ENCODE measurements at places on chromosomes 3 and 15.

DNA sequence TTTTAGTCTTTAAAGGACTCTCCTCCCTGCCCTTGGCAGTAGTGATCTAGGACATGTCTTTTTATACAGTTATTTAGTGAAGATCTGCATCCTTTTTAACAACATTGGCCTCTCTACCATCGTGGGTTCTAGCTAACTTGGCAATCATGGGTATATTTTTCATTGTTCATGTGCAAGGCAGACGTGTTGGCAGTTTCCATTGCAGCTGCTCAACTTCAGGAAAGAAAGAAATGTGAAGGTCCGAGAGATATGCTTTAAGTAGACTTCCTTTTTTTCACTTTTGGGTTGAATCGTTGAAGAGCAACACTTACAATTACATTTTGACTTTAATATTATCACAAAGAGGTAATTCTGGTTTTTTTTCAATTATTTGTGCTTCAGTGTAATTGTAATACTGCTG lies 172.6 kb downstream of the SATB1 start:
- no peak for DNase-seq

GRCh38 chr15:93366387-93367100 lies 277.5 kb upstream of the RGMA start:
- no peak for DNase-seq

GRCh38 chr3:155682426-155683343 lies 62.2 kb downstream of the PLCH1 start:
- DNase-seq = no peak

DNA sequence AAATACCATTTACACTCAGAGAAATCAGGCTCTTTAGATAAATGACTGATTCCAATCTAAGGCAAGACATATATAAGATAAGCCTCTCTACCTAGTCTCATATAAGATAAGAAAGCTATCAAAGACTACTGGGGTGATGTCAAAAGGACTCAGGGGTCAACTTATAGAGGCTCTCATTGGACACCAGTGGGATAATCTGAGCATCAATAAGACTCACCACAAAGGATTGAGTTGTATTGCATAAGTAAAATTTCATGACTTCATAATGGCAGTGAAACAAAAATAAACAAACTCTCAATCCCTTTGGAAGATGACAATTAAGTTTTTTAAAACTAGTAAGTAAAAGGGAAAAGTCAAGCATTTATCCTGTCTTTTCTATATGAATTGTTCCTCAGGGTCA lies 317.8 kb downstream of the SHQ1 start:
- no peak for DNase-seq

- DNase-seq = no peak
These were observed 535.6 kb upstream of the ALCAM start for GRCh38 chr3:104831071-104831470.

DNA sequence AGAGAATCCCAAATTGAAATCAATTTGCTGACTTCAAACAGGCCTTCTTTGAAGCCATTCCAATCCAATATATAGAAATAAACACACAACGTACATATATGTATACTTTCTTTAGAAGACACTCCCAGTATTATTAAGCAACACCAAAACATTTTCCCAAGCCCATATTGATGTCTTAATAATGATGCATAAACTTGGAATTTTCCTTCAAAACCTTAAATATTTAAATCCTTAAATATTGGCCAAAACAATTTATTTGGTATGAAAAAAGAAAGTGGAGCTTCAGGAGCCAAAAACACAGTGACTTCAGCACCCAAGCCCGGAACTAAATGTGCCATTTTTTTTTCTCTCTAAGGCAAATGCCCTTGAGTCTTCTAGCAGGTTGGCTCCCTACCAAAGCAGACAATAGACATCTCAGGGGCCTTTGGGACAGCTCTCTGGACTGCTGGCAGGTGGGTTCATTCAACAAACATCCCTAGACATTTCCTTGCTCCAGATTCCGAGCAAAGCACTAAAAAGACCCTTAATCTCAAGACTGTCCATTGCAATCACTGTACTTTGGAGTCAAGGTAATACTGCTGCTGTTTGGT lies 384.7 kb downstream of the NTRK3 start:
- DNase-seq = no peak

DNA sequence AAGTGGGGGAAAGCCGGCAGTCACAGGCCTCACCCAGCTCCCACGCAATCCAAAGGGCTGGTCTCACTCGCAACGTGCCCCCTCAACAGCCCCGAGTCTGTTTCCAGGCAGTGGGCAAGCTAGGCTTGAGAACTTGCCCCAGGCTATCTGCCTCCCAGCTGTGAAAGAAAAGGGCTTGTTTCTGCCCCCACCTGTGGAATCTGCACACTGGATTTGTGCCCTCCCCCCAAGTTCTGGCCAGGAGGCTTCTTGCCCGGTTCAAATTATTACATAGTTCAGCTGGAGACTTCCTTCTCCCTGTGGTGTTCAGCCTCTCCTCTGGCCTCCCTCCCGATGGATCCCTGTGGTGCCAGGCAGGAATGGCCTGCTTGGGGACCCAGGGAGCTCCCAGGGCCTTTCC lies 283.9 kb upstream of the LYSMD4 start:
- DNase-seq = no peak

DNA sequence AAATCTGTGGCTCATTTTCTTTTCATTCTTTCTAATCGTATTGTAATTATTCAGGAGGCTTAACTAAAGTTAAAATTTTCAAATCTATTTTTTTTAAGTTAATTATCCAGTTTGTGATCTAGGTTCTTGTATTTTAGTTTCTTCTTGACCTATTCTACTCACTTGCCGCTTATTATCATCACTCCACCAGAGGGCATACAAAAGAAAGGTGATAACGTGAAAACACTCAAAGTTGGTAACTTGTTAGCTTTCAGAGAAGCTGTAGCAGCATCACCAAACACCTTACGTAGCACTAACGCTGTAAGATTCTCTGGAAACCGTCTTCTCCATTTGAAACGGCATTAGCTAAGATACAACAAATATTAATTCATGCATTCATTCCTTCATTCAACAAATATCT lies 4.8 kb downstream of the GNB4 start:
- DNase-seq = no peak

- no peak for DNase-seq
These were observed 157.2 kb upstream of the MYRIP start for GRCh38 chr3:39651993-39652739.

DNA sequence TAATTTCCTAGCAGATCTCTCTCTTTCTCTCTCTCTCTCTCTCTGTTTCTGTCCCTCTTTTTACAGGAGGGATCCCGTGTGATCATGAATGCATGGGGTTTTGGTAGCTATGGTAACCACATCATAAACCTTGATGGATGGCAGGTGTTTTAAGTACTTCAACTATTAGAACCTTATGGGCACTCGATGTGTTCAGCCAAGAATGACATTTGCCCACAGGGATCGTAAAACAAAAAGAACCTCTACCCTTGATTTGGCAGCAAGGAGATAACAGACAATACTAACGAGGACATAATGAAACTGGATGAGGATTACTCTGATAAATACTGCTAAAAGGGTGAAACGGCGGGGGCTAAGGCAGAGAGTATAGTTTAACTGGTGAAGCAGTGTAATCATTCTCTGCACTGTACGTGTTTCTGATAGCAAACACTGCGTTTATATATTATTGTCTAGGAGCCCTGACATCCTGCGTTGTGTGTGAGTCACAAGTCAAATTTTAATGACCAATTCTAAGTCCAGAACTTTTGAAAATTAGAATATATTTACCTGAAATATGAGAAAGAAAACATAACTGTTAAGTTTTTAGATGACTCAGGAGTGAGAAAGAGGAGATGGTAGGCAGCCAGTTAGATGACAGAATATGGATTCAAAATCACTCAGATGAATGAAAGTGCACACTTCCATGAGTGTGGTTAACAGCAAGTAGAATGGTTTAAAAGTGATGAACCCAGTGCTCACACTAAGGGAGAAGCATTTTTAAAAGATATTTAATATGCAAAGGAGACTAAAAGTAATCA lies 80.3 kb downstream of the OTOL1 start:
- no peak for DNase-seq

DNA sequence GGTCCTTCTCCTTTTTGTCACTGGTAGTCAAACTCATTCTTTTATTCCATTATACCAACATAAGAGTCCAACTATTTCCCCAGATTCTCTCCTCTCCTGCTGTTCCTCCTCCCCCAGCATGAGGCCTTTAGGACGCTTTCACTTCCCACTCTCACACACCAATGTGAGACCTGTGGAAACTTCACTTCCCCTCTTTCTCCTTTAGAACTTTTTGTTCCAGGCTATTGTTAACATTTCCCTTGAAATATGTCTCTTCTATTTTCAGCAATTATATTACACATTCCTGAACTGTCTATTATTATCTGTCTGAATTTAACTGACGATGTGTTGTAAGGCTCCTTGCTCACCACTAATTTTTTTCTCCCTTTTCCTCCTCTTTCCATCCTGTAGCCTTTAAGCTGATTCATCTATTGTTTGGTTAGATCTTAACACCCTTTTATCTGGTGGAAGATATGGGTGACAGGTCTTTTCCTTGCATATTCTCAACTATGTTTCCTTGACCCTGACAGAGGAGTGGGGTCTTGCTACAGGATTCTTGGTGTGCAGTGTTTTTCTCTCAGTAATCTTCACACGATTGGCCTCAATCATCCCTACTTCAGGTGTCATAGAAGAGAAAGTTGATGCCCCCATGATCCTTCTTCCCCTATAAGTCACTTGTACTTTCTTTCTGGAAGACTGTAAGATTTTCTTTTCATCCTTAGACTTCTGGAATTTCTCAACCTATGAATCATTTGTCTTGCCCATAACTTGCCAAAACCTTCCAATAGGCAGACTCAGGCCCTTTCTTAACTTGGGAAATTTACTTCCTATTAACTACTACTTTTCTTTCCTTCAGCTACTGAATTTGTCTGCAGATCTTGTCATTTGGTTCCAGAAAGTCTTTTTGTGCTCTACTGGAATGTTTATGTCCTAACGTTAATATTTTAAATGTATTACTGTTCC lies 5.9 kb downstream of the CYP19A1 start:
- DNase-seq = no peak

GRCh38 chr15:89321521-89322410 lies 12.9 kb downstream of the POLG start:
- no peak for DNase-seq

DNA sequence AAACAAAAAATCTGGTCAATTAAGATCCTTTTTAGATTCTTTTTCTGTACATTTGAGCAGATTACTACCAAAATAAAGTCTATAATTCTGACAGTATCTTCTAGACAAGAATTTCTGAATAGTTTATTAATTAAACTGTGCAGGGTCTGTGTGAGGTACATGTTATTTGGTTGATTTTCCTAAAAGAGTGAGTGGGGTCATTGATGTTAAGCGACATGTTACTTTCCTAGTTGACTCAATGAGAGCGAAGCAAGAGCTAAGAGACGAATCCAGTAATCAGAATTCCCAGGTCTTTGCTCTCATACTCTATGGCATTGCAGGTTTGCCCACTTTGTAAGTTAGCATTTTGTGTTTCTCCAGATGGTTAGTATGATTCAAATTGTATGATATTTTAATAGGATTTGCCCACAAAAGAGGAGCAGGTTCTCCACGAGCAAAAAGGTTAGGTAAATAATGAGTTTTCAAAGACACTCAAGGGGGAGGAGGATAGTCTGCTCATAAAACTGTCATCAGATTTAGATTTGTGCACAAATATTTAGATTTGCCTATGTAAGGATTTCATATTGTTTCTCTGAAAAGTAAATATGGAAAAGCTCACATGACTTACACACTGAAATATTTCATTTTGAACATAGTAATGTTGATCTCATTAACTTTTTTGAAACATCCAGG lies 217.2 kb upstream of the CGNL1 start:
- DNase-seq = no peak

GRCh38 chr15:82699726-82700125 lies 9.9 kb downstream of the AP3B2 start:
- no peak for DNase-seq

DNA sequence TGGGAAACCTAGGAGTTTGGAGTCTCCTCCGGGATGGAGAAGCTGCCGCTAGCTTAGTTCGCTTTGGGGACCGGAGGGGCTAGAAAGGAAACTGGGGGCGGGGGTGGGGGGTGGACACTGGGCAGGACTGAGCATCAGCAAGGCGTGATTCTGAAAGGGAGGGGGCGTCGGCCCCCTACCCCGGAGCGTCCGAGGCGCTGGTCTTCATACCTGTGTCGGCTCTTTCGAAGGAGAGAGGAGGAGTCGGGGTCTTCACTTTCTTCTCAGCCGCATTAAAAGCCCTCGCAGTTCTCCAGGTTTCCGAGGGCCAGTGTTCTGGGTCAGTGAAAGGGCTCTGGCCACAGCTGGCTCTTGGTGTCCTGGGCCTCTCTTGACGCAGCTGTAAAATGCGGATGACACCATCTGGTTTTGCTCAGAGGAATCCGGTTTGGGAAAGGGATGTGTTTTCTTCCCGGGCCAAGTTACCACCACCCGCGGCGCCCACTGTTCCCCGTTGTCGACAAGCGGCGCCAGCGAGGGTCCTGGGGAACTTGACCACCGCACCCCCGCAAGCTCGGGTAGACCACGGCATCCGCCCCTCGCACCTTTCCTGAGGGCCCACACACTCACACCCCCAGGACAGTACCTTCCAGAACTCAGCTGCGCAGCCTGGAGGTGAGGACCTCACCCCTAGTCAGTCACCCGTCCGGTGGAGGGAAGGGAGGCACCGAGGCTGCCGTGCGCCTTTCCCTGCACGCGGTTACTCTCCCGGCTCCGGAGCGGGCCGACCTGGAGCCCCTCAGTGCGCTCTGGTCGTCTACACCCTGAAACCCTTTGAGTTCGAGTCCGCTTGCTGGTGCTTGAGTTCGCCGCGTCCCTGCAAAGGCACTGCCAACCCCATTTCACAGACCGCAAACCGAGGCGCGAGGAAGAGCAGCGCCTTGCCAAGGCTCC lies 660 bp downstream of the CCK start:
- DNase-seq = no peak

DNA sequence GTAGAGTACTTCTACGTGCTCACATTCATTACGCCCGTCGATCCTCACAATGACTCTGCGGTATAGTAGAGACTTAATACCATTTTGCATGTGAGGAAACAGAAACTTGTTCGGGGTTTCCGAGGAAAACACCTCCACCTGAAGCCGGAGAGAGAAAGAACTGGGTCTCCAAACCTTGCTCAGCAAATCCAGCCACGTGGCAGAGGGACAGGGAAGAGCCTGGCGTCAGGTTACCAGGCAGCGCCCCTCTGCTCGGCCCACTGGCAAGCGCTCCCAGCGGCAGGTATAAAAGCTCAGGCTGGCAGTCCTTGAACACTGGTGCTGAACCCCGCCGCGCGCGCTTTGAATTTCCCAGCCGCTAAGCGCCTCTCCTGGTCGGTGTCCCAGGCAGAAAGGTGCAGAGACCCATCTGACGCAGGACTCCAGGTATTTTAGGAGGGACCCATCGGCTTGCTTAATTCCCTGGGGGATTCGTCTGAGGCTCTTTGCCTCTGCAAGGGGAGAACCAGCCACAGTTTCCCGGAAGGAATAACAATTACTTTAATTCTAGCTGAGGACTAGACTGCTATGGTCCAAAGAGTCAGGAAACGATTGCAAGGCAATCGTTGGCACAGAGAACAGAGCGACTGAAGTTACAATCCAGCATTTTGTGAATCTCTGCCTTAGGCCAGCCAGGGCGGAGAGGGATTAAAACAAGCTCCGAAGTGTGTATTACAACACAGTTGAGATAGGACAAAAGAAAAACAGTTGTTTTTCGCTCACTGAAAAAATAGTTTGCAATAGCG lies at the start of gene C2CD4A:
Gene C2CD4A, plus strand, starts transcription at position 315 of the 785 bp plus-strand sequence. CDS start 637 bp downstream, outside the sequence.
- peak; percentile 70 for DNase-seq

All from right forelimb (tissue), 1 donor.